ENCODE measurements at places on chromosomes 2 and 18.

DNA sequence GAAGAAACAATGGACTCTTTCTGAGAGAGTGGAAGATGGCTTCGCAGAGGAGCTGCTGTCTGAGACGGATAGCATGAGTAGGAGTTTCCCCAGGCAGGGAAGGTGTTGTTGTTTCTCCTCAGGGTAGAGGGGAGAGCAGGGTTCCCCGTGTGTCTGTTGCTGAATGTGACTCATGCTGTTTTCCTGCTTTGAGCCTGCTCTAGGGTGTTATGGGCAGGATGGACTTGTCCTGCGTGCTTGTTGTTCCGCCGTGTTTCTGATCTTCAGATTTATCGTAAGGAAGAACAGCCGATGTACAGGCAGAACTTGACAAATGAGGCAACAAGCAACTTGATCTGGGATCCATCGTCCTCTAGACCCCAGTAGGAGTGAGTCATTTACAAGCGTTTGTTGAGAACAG, 19.7 kb upstream of the MYCN start:
- DNase-seq, result no peak

- DNase-seq, result no peak
Observed at GRCh38 chr2:98308068-98308467, 38.2 kb upstream of the CNGA3 start.

DNA sequence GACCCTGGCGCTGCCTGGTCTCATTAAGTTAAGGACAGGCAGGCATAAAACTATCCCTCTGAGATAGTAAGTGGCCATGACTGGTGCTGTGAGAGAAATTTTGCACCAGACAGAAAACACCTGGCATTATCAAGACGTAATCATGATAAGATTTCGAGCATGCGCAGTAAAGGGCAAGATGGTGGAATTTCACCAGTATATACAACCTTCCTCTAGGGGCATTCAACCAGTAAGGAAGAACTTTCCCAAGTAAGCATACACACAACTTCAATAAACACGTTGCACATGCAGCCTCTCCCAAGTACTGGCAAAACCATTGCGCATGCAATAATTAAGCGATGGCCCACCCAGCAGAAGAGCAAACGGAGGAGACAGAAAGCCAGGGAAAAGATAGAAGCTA, 1376.4 kb upstream of the CRIM1 start:
- no peak for DNase-seq

DNA sequence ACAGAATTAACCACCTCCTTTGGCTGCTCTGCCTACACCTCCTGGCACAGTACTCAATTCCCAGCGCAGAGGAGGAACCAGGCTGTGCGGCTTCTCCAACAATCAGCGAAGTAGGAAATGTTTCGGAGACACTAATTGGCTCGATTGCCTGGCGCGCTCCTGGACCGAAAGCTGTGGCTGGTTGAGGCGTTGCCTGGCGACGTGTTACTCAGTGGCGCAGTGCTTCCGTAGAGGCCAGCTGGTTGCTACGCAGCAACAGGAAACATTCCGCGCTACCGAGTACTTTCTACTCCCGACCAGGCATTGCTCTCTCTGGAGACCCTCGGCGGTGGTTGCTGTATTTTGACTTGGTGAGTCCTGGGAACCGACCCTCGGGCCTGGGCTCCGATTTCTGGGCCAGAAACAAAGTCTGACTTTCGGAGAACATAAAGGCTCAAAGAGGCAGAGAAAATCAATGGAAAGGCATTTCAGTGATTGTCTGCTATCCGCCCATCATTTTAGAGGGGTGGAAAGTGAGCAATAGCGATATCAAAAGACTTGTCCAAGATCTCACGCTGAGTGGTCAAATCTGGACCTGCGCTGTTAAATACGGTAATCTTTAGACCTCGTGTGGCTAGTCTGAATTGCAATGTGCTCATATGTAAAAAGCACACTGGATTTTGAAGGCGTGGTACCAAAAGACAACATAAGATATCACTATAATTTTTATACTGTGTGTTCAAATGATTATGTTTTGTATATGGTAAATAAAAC, at the start of gene DNAH6:
DNAH6 (plus strand) TSS at position 265 of the 753 bp plus-strand sequence. CDS start 1,329 bp downstream, outside the sequence.
- DNase-seq, result peak; percentile 77

DNA sequence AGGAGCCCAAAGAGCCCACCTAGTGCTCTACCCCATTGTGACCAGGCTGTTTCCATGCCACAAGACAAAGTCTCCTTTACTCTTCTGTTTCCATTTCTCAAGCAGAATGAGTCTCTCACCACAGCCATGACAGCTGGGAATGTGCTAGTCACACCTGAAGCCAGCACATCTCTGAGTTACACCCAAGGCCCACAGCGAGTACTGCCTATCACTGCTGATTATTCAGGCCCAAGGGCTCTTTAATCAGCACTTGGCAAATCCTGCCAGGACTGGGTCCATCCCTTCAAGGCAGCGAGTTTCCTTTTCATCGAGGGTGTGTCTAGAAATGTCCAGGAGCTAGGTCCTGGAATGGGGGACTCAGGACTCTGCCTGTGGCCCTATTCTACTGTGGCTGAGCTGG, 14.6 kb upstream of the PPP1R1C start:
- no peak for DNase-seq

DNA sequence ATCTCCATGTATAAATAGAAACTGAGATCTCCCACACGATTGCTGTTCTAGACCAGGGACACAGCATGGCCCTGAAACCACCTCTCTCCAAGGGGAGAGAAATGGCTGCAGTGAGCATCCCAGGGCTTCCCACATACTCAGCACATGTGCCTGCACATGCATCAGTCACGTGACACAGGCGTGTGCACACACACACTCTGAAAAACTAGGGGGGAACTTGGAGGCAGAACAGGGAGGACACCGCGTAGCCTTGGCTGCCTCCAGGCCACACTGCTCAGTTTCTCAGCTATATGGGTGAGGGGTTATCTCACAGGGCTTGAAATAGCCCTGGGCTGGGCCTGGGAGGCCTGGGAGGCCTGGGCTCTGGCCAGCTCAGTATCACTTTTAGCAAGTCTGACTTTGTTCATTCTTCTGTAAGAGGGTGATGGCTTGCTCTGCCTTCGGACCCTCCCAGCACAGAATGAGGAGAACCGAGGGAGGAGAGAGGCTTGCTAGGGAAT, 66.9 kb downstream of the EMX1 start:
- no peak for DNase-seq

GRCh38 chr2:63975437-63976124, 43.6 kb downstream of the VPS54 start:
- no peak for DNase-seq

DNA sequence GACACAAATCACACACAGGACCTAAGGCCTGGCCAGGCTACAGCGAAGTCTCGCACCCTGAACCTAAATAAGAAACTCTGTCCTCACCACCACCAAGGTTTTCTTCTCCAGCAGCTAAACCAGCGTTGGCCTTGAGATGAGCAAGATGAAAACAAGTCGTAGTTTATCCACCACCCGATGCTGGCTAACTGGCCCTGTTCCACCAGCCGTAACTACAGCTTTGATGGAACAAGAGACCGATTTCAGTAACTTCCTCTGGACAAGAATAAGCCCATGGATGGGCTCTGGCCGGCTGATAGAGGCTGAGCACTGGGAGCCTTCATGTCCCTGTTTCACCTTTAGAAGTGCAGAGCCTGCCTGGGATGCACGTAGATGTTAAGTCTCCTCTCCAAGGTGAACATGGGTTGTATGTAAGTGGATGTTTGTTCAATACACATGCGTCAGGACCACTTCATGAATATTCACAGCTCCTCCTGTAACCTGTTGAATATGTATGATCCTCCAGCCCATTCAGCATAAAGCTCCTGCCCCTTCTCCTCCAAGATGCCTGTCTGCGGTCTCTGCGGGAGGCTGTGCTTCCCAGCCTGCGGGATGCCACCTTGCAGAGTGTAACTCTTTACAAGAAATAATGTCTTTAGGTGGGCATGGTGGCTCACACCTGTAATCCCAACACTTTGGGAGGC, 24.2 kb downstream of the ADI1 start:
- DNase-seq, result no peak

DNA sequence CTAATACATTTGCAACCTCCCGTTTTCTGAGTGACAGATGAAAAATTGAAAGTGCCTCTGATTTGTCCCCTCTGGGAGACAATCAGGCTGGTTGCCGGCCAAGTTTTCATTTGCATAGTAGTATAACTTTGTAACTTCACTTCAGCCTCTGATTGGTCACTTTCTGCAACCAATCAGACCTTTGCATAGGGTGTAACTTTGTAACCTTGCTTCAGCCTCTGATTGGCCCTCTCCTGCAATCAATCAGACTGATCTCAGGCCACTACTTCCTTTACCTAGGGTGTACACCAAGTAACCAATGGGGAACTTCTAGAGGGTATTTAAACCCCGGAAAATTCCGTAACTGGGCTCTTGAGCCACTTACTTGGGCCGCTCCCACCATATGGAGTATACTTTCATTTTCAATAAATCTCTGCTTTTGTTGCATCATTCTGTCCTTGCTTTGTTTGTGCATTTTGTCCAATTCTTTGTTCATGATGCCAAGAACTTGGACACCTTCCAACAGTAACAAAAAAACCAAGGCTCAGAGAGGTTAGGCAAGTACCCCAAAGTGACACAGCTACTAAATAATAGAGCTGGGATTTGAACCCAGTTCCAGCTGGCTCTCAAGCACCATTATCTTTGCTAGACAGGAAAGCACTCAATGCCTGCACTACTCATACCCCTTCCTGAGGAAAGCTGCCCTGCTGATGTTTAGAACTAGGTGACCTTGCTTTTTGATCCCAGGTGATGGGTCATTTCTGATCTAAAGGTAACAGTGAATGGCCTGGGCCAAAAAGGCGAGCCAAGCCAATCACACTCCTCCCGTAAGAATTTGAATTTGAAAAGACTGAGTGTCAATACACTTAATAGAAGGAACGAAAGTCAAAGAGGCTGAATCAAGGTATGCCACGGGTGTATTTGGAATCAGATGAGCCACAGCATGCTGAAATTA, 10.9 kb upstream of the MYOM1 start:
- DNase-seq, result no peak

DNA sequence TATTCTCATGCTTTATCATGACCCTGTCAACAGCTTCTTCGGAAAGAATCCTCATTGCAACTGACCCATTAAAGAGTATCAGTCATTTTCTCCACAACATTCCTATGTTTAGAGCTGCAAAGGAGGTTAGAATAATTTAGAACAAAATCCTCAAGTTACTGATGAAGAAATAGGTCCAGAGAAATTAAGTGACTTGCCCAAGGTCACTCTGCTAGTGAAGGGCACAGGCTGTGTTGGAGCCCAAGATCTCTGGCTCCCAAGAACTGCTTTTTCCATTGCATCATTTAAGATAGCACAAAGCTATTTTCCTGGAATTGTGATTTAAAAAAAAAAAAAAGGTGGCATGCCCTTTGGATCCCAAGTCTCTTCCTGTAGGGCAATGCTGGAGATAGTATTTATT, 9.6 kb downstream of the IRS1 start:
- no peak for DNase-seq

- DNase-seq, result peak; percentile 58
Observed at GRCh38 chr2:237627441-237628246, at the start of gene LRRFIP1. LRRFIP1 (plus strand) TSS chr2:237627587; CDS start chr2:237627645, 58 bp downstream.

DNA sequence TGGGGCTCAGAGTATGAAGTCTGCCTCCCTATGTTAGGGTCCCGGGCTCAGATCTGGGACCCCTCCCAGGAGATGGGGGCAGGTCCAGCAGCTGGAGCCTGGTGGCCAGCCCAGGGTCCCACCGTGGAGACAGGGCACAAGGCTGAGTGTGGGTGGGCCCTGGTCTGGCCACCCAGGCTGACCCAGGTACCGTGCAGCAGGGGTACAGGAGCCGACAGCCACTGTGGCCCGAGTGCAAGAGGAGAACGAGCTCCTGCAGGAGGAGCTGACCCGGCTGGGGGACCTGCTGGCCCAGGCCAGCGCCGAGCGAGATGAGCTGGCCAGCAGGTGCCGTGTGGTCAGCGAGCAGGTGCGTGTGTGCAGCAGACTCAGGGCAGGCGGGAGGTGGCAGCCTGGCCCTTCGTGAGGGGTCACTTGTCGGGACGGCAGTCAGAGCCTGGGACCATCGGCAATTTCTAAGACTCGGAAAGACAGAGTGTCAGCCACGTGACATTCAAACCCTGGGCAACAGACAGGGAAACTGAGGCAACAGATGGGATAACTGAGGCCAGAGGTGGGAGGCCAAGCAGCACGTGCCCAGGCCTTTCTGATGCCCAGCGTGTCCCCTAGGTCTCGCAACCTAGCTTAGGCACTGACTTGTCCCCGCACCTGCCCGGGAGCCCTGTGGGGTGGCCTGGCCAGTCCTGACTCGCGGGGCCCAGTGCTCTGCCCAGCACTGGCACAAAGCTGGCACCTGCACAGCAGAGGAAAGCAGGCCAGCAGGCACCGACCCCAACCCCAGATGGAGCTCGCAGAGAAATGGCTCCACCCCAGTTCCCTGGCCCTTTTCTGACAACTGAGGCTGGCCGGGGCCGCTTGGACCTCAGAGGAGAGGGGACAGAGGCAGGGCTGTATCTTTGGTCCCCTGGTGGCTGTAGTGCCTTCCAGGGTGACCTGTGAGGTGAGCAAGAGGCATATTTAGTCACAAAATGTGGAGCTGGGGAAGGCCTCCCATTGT, 13.9 kb downstream of the CROCC2 start:
- no peak for DNase-seq

DNA sequence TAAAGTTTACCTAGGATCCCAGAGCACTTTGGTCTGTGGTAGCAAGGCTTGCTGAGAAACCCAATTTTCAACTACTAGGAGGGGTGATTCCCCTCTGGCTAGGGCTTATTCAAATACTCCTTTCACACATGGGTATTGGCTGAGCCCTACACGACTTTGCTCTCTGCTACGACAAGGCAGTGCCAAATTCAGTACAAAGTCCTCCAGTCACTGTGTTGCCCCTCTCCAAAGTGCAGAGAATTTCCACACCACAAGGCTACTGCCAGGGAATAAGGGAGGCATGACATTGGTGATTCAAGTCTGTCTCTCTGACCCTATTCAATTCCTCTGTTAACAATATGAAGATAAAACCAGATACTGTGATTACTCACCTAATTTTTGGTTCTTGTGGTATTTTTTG, 38.9 kb downstream of the SYT4 start:
- no peak for DNase-seq

DNA sequence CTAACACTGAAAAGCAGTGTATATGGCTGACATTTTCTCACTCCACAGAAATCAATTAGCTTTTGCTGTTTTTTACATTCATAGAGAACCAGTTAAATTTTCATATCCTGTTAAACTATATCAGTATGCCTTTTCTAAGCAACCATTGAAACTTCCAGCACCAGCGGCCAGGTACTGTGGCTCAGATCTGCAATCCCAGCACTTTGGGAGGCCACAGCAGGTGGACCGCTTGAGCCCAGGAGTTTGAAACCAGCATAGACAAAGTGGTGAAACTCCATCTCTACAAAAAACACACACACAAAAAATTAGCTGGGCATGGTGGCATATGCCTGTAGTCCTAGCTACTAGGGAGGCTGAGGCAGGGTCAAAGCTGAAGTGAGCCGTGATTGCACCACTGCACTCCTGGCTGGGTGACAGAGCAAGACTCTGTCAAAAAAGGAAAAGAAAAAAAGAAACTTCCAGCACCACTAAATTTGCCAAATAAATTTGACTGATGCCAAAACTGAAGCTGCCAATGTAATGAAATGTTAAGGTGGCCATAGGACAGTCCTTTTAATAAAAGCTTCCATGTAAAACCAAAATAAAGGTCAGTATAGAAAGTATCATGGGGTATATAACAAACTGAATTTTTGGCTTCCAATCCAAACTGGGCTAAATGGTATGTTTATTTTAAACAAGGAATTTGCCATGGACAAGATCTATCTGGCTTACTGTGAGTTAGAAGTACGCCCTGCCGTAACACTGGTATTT, 3.5 kb downstream of the SFT2D3 start:
- no peak for DNase-seq

Data from frontal cortex (tissue), 4 donors.